ENCODE measurements at places on chromosomes 3 and 15. TPM values are rescaled to one million over a fixed set of nuclear protein-coding genes. Genes with fewer than 3 reads are reported as not detected.

- H3K27me3 ChIP-seq, result no peaks in the 10 kb centered on the region
- H3K27ac ChIP-seq, result no peak overlapping the region
- DNase-seq, result no peak
- H3K4me3 ChIP-seq, result no peak overlapping the region
- no peaks in the 10 kb centered on the region for H3K4me1 ChIP-seq
- no peaks in the 10 kb centered on the region for H3K36me3 ChIP-seq
Measured at GRCh38 chr3:50786631-50787030, 111.9 kb downstream of the DOCK3 start.

GRCh38 chr3:10011631-10012030 is 14.6 kb upstream of the FANCD2 start:
- H3K27ac ChIP-seq, result no peak overlapping the region
- no peaks in the 10 kb centered on the region for H3K27me3 ChIP-seq
- no peak overlapping the region for H3K4me3 ChIP-seq
- peaks cover 14% of the 10 kb centered on the region for H3K4me1 ChIP-seq
- DNase-seq, result no peak
- no peaks in the 10 kb centered on the region for H3K36me3 ChIP-seq

DNA sequence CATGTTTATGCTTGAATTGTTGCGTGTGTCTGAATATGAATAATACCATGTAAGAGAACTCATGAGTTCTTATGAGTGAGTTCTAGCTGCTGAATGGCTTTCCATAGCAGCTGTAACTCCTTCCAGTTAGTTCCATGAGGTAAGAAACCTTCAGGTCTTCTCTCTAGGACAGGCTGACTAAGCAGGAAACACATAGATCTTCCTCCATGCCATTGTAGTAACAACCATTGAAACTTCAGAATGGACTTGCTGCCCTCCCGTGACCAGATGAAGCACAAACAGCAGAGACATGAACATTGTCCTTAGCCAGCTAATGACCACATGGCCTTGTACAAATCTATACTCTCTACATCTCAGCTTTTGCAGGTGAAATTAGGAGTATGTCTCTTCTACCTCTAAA is 200.0 kb downstream of the ZNF385D start:
- no peak overlapping the region for H3K27ac ChIP-seq
- no peak for DNase-seq
- no peaks in the 10 kb centered on the region for H3K27me3 ChIP-seq
- no peak overlapping the region for H3K4me3 ChIP-seq
- H3K36me3 ChIP-seq, result no peaks in the 10 kb centered on the region

The RBMS3 gene
- total RNA-seq, result not detected

The CCR8 gene
- not detected for total RNA-seq
